Nephron progenitor cell (in vitro differentiated cells): ENCODE measurements at places on chromosomes 12 and 14.

DNA sequence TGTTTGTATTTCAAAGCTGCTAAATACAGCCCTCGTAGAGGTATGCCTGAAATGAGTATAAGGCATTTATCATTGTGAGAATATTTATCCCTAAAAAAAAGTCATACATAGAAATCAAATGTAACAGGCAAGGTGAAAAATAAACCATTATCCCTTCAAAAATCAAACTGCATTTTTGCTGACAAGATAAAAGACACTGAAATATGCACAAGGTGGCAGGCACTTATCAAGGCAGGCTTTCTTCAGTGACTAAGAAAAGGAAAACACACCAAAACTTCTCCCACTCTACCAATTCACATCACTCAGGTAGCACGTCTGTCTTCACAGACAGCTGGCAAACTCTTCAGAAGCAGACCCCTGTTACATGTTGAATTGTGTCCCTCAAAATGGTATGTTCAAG, 23.6 kb downstream of the ARMH4 start:
- DNase-seq, result no peak

DNA sequence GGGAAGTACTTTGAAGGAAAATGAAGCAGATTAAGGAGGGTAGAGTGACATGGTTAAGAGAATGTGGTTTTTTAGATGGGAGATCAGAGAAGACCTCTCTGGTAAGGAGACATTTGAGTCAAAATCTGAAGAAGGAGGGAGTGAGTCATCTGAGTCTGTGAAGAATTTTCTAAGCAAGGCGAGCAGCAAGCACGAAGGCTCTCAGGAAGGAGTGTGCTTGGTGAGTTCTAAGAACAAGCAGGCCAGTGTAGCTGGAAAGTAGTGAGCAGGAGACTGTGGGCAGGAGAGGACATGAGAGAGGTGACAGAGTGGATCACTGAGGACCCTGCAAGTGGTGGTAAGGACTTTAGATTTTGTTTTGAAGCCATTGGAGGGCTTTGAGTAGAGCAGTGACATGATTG, 76.3 kb upstream of the FUT8 start:
- no peak for DNase-seq

- no peak for DNase-seq
Measured at GRCh38 chr14:100215330-100215885, 23.5 kb upstream of the YY1 start.

- DNase-seq, result no peak
Measured at GRCh38 chr14:75306927-75307699, 28.5 kb downstream of the FOS start.

DNA sequence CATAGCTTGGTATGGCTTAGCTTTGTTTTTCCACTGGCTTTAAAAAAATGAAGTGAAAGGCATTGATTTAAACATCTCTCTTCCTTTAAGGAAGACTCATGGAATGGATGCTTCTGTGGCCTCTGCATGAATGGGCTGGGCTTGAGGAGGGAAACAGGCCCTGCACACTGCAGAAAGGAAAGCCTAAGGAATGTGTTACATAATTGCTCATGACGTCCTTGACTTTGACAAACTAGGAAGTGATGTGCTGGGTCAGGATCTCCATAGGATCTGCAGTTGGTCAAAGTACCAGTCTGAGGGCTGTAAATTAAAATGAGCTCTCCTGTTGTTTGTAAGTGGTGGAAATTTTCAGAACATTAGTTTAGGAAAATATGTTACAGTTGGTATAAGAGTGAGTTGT, 12.7 kb downstream of the SAMD4A start:
- no peak for DNase-seq

DNA sequence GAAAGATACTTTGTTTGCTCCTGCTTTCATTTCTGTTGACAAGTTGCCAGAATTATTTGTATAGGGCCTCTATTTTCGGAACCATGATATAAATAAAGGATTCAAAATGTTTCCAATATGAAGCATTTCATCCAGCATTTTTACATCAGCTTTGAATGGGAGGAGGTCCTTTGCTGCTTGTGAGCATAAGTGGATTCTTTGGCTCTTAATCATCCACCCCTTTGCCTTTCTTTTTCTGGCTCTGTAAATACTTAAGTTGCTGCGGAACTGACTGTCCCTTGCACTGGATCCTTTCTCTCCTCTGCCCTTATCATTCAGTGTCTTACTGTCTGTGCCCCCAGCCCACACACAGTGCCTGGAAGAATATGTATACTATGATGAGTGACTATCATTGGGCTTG, 357.3 kb upstream of the RGS6 start:
- no peak for DNase-seq
